ENCODE measurements at places on chromosomes 4 and X. TPM values are rescaled to one million over a fixed set of nuclear protein-coding genes. Genes with fewer than 3 reads are reported as not detected.
A peak's percentile ranks its signal among the peaks of the same experiment; 100 is the strongest.

UGT2B7 gene
- 1.5 TPM for total RNA-seq

TLR2 gene
- 0.47 TPM for total RNA-seq

CTAG2 gene
- not detected for total RNA-seq

RAP1GDS1 gene
- 74.3 TPM for total RNA-seq

AKAP14 gene
- not detected for total RNA-seq

OPN1MW gene
- not detected for total RNA-seq

NUP54 gene
- 19.4 TPM for total RNA-seq

IL9R gene
- not detected for total RNA-seq

SLC25A5 gene
- total RNA-seq = 118 TPM

NSG1 gene
- total RNA-seq = 0.27 TPM

TCEANC gene
- total RNA-seq = 5.7 TPM

TCP11X1 gene
- total RNA-seq = not detected

KLB gene
- total RNA-seq = not detected

AWAT2 gene
- not detected for total RNA-seq

GYPA gene
- not detected for total RNA-seq

TSPAN7 gene
- 38.9 TPM for total RNA-seq

GRCh38 chrX:39320165-39320564, 518.9 kb downstream of the MID1IP1 start:
- no peak for DNase-seq

DNA sequence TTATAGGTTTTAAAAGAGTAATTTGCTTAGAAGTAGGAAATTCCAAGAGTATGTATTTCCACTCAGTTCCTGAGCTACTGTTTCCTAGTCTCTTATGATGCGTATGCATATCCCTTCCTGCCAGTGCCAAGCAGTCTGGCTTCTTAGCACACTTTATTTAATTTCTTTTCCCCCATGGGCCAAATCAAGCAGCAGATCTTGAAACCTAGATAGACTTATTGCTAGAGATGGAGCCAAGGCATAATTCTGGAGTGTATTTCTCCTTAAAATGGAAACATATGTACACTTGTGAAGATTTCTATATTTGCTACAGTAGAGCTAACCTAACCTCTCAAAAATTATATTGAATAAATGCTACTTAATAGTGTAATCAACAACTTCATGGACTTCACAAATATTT, 2337.6 kb downstream of the PCDH7 start:
- DNase-seq = no peak

- no peak for DNase-seq
Measured at GRCh38 chr4:185079271-185079905, 61.1 kb downstream of the HELT start.

- no peak for DNase-seq
Measured at GRCh38 chr4:63799166-63799565, 610.1 kb downstream of the TECRL start.

GRCh38 chr4:125303058-125303457, 11.7 kb upstream of the FAT4 start:
- no peak for DNase-seq

- peak; percentile 56 for DNase-seq
Measured at GRCh38 chrX:81957900-81958545, 756.1 kb downstream of the SH3BGRL start.

DNA sequence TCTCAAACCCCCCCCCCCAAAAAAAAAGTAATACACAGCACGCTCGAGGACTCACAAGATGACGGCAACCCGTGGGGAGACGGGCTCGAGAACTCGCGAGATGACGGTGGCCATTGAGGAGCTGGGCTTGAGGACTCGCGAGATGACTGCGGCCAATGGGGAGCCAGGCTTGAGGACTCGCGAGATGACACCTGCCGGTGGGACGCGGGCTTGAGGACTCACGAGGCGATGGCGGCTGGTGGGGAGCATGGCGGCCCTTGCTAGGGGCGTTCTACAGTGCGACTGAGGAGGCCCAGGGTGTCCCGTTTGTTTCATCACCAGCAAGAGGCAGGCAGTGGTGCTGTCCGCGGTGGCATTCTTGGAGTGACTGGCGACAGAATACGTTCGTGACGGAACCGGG, 172.4 kb upstream of the MAGEB16 start:
- no peak for DNase-seq

GRCh38 chr4:189177130-189177529, 763.5 kb upstream of the FRG1 start:
- DNase-seq = peak; percentile 10

DNA sequence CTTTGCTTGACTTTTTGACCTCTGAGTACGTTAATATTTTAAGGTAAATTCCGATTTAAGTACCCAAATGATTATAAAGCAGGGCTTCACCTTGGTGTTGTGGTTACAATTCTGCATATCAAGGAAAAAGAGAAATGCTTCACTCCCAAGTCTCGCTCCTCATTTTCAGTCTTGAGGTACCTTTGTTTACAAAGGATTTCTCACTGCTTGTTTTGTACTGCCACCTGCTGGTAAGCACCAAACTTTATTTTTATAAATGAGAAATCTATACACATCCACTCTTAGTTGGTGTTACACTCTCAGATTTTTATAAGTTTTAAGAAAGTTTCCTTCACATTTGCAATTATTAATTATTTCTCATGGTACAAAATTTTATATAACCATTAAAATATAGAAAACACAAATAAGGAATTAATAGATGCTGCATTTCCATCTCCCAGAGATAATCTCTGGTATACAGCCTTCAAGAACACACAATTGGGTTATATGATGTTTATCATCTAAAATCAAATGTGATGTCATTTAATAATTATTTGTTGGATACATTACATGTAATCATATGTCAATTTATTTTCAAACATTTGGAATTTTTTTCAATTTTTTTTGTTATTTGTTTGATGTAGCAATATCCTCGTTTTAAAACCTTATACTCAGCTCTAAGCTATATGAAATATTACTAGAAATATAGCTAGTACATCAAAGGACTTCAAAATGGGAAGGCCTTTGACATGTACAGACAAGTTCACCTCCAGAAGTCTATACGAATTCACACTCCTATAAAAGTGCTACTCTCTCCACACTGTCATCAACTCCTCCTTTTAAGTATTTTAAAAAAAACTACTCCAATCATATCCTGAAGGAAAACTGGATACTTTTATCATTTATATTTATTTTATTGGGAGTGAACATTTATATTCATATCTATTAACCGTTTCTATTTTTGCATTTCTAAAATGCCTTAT, 179.9 kb downstream of the KCNIP4 start:
- DNase-seq = peak; percentile 67

- no peak for DNase-seq
Measured at GRCh38 chr4:182066037-182066436, 177.2 kb upstream of the TENM3 start.

GRCh38 chr4:31557437-31557836, 837.3 kb downstream of the PCDH7 start:
- no peak for DNase-seq

- DNase-seq = no peak
Measured at GRCh38 chr4:68338625-68339024, 11.3 kb downstream of the YTHDC1 start.

DNA sequence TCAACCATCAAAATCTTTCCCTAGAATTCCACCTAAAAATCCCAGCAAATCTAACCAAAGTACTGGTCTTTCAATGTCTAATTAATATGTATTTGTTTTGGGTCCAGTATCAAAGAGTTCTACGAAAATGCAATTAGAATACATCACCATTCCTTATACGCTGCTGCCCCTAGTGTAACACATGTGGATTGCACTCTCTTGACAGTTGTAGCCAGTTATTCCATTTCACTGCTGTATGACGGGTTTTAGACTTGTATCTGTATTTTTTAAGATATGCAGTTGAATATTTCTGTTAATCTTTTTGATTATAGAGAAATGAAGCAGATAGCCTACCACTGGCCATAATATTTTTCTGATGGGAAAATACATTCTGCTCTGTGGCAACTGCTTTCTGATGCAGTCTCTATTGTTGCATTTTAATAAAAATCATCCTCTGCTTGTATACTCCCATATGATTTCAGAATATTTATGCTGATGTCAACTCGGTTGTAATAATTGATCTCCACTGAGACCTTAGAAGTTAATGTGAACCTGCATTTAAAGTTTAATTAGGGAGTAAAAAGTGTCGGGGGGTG, 17.1 kb upstream of the PAGE2B start:
- DNase-seq = peak; percentile 39

DNA sequence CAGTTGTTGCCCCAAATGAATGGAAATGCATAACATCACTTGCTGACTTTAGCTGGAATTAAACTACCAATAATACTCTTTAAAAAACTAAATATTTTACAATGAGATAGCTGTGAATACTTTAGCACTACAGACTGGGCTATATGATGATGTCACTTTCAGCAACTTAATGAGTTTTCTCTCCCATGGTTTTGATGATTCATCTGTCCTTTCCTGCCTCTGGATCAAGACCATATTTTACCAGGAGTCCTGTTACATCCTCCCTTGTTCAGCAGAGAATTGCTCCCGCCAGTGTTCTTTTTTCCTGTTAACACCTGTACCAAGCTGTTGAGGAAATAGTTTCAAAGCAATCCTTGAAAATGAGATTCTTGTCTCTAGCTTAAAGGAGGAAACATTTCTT, 543.0 kb downstream of the SPRY1 start:
- DNase-seq = peak; percentile 71

- no peak for DNase-seq
Measured at GRCh38 chrX:16089086-16089485, 34.3 kb upstream of the GRPR start.

DNA sequence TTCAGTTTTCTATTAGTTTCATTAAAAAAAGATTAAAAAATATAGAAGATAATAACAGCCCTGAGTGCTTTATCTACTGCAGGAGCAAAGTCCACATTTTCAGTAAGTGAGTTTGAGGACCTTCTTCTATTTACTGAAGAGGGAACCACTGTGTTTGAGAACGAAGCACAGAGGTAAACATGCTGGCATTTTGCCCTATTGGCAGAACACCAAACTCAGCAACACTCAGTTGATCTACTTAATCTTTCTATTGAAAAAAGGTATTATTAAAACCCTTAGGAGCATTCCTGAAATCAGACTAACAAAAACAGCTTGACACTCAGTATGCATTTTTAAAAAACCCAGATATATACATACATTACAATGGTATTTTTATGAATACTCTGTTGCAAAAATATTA, 1496.7 kb downstream of the TECRL start:
- DNase-seq = no peak

GRCh38 chrX:38004046-38004445, 2.3 kb upstream of the SYTL5 start:
- DNase-seq = no peak

DNA sequence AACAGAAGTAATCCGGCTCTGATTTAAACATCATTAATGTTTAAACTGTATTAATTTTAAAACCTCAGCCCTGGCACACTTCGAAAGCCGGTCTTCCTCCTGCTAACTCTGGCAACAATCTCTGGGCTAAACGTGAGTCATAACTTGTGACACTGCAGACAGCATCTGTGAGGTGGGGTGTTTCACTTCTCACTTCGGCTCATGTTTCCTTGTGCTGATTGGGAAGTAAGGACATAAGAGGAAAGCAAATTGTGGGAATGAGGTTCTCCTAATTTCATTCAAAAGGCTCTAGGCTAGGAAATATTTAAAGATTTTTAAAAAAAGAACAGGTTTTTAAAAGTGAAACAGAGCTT, 139.9 kb upstream of the USP9X start:
- DNase-seq = peak; percentile 88

- DNase-seq = no peak
Measured at GRCh38 chrX:38954520-38954919, 153.3 kb downstream of the MID1IP1 start.

DNA sequence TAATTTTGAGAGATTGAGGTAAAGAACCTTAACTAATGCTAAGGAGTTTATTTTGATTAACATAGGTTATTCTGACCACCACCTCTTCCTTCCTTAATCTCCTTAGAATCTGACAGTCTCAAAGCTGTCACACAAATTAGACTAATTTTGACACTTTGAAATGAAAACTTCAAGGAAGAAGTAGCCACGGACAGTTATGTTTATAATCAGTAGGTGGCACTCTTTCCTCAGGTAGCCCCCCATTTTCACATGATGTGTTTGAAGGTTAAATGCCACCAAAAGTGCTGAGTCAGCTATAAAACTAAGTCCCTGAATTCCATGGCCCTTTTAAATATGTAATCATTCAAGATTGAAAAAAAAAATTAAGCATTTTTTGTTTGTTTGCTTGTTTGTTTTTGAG, 22.4 kb downstream of the TMEM33 start:
- peak; percentile 25 for DNase-seq

- DNase-seq = no peak
Measured at GRCh38 chr4:23981328-23981727, 91.5 kb upstream of the PPARGC1A start.

- no peak for DNase-seq
Measured at GRCh38 chr4:139555705-139556070, 331 bp downstream of the SETD7 start.

GRCh38 chrX:15500497-15500966, at the start of gene BMX:
Gene BMX (plus strand): TSS chrX:15500807. CDS start chrX:15508354, 7,547 bp downstream.
- no peak for DNase-seq

GRCh38 chr4:127648061-127648460, 15.3 kb downstream of the INTU start:
- no peak for DNase-seq

DNA sequence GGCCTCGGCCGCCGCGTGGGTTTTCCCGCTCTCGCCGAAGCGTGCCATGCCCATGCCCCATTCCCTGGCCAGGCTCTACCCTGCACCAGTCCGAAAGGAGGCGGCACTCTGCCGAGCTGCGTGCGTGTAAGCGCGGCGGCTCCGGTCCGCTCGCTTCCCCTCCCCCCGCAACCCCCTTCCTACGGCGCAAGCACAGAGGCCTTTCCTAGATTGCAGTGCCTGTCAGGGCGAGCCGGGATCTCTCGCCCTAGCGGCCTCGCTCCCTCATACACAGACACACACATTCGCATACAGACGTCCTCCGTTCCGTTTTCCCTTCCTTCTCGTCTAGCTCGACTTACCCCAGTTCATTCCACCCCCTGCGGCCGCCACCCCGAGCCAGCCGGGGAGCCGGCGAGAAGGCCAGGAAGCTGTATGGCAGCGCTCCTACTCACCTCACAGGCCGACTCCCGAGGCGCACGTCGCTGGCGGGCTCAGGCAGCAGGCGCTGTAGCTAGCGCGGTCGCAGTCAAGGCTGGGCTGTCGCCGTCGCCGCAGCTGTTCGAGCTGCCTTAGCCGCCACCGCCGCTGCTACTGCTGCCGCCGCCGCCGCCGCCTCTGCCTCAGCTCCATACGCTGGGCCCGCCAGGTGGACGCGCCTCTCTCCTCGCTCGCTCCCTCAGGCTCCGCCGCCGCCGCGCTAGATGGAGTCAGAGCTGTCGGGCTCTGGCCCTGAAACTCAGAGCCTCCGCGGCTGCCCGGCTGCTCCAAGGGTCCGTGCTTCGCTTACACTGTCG, 615 bp downstream of the NEXMIF start:
- DNase-seq = peak; percentile 4

GRCh38 chr4:13511101-13511500, 27.0 kb upstream of the RAB28 start:
- no peak for DNase-seq

DNA sequence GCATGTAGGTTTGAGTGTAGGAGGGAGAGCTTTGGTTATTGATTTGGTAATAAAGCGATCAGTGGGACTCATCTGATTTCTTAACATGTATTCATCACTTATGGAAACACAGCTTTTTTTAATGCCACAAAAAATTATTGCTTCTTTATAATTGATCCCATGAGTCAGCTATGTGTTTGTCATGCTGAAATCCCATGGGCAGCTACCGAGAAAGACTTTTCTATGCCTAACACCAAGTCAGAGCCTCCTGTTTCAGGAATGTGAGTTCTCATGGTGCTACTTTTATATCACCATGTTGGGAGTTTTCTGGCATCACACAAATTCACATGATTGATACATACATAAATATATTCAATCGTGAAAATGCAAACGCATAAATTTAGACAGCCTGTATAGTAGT, 165.7 kb downstream of the RAPGEF2 start:
- DNase-seq = no peak

- DNase-seq = no peak
Measured at GRCh38 chr4:126544276-126544675, 1088.5 kb upstream of the INTU start.

Measured in myocyte (in vitro differentiated cells).